ENCODE measurements at places on chromosomes 7 and 10. TPM values are rescaled to one million over a fixed set of nuclear protein-coding genes. Genes with fewer than 3 reads are reported as not detected.

- no peak for DNase-seq
Measured at GRCh38 chr10:130913844-130914243, 397.7 kb downstream of the TCERG1L start.

DNA sequence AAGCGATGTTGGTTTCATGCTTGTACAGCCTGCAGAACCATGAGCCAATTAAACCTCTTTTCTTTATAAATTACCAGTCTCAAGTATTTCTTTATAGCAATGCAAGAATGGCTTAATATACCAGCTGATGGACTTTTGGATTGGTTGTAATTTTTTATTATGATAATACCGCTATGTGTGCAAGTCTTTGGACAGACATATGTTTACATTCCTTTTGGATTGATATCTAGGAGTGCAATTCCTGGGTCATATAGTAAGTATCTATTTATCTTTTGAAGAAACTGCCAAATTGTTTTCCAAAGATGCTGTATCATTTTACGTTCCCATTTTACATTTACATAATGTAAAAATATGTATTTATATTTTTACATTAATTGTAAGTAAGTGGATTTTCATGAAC is 81.2 kb upstream of the PIP4K2A start:
- DNase-seq: no peak

GRCh38 chr7:40474790-40475680 is 340.2 kb downstream of the SUGCT start:
- DNase-seq: no peak

GRCh38 chr10:12279281-12279680 is 70.1 kb upstream of the CAMK1D start:
- DNase-seq: no peak

- DNase-seq: no peak
Measured at GRCh38 chr7:115032715-115033703, 111.1 kb downstream of the MDFIC start.

- peak; percentile 49 for DNase-seq
Measured at GRCh38 chr10:24214762-24215161, 5.8 kb downstream of the KIAA1217 start.

DNA sequence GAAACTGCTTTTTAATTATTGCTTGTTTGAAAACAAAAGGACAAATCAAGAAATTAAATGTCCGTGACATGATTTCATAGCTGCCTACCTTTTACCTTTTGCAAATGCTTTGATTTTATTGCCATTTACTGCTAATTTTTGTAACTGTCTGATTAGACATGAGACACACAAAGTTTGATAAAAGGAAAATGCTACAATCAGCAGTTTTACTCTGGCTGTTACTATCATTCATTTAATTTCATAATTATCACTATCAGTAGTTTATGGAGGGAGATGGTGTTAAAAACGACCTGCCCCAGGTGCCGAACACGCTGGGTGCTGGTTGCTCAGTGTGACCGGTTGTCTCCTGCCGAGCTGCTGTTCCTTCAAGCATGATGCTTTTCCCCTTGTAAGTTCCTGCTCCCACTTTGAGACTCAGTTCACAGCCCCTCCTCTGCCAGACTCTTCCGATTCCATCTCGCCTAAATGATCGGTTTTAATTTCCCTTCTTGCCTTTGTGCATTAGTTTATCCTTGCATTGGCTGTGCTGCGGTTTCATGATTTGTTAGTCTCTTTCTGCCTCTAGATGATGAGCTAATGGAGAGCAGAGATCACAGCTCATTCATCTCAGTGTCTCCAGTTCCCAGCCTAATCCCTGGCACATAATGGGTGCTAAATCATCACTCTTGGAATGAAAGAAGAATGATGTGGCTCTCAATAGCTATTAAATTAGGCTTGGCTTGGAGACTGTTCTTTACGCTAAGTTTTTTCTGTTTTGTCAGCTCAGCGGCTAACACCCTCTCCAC is 110.6 kb downstream of the PFKFB3 start:
- DNase-seq: no peak

- peak; percentile 32 for DNase-seq
Measured at GRCh38 chr10:13100349-13101294, 659 bp downstream of the OPTN start.

GRCh38 chr10:6130848-6131470 is 42.1 kb downstream of the RBM17 start:
- DNase-seq: no peak

The CCDC172 gene
- polyA plus RNA-seq: not detected

The PTPRN2 gene
- 12.2 TPM for polyA plus RNA-seq

The SLC26A5 gene
- polyA plus RNA-seq: 0.19 TPM

The SLC13A1 gene
- polyA plus RNA-seq: 0.02 TPM

The TMEM196 gene
- 1.3 TPM for polyA plus RNA-seq
